ENCODE measurements at places on chromosomes 7 and 10.
A peak's percentile ranks its signal among the peaks of the same experiment; 100 is the strongest.

- no peak for DNase-seq
These were observed 219.6 kb downstream of the PTEN start for GRCh38 chr10:88082806-88083596.

GRCh38 chr7:129739427-129739826 lies 127.9 kb downstream of the NRF1 start:
- DNase-seq = no peak

DNA sequence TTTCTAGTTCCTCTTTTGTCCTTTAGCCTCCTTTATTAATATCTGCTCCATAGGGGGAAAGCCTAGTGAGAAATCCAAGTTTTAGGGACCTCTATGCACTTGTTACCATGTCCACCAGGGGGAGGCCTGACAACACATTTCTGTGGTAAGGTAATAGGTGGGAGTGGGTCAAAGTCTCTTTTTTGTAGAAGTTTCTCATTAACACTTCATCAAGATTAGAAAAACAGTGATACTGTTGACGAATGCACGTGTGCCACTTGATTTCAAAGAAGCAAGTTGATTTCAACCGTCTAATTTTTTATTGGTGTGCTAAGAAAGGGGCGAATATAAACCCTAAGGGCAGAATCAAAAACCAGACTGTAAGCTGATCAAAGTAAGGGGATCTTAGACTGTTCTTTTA lies 30.6 kb downstream of the CISD1 start:
- peak; percentile 56 for DNase-seq

GRCh38 chr10:102904346-102904745 lies 13.7 kb upstream of the CNNM2 start:
- DNase-seq = no peak

- DNase-seq = no peak
These were observed 13.2 kb downstream of the AKR1B15 start for GRCh38 chr7:134562136-134562535.

All from ecto neural progenitor cell (in vitro differentiated cells).